ENCODE measurements at places on chromosomes 4 and X.

GRCh38 chrX:3521396-3521795, 174.9 kb upstream of the MXRA5 start:
- DNase-seq: no peak

DNA sequence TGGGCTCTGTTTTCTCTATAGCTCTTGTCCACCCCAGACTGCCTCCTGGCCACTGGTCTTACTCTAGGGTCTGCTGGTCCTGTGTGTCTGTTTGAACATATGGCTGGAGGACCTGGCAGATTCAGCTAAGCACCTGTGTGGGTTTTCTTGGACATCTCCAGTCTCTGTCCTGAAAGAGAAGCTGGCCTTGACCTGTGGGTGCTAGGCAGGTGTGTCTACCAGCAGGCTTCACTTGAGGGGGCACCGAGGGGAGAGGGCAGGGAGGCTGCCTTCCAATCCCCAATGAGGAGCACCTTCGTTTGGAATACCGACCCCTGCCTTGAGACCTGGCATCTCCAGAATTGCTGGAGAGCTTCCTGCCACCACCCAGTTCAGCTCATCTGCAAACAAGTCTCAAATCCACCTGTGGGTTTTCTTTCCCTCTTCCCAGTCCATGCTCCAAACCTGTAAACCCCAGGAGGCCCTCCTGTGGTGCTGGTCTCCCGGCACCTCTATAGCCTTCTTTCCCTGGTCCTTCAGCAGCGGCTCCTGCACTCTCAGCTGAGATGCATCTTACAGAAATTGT, 45.2 kb downstream of the HTRA3 start:
- no peak for DNase-seq

DNA sequence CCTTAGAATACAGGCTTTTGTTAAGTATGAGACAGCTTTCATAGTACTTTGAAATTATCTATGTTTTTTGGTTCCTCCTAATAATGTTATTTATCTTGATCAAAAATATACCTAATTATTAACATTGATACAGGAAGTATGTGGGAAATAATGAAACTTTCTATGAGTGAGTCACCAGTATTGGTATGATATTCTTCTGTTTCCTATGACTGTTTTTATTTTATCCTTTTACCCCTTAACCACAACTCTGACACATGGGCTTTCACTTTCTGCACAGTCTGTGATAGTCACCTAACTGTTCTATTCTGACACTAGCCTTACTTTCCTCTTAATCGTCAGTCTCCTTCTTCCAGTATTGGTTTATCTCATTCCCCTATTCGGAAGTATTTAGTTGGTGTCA, 4.7 kb downstream of the THAP9 start:
- no peak for DNase-seq

GRCh38 chr4:133600008-133600407, 450.9 kb downstream of the PCDH10 start:
- DNase-seq: no peak

DNA sequence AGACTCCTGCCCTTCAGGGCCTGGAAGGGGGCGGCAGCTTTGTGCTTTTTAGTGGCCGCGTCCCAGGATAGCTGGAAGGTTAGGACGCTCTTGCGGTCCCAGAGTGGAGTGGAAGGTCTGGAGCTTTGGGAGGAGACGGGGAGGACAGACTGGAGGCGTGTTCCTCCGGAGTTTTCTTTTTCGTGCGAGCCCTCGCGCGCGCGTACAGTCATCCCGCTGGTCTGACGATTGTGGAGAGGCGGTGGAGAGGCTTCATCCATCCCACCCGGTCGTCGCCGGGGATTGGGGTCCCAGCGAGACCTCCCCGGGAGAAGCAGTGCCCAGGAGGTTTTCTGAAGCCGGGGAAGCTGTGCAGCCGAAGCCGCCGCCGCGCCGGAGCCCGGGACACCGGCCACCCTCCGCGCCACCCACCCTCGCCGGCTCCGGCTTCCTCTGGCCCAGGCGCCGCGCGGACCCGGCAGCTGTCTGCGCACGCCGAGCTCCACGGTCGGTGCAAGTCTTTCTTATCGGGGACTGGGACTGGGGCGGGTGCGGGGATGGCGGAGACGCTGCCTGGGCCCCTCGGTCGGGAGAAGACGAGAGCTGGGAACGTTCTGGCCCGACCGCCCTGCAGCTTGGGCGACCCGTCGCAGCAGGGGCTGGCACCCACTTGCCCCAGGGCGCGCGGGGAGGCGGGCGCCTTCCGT, at the start of gene EDNRA:
EDNRA (plus strand) TSS at position 207 of the 686 bp plus-strand sequence. CDS start 4,585 bp downstream, outside the sequence.
- DNase-seq: no peak

DNA sequence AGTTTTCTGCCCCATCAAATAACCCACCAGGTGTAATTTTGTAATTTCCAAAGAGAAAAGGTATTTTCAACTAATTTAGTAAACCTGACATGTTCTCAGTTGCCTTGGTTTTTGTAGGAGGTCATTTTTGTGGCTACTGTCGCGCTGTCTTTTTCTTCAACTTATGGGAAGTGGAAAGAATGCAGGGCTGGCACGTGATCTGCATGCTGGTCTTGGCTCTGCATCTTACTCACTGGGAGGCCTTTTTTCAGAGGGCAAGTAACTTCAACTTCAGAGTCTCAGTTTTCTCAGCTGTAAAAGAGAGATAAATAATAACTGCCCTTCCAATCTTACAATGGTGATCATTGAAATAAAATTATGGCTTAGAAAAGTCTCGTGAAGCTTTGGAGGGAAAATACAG, 109.9 kb upstream of the SMIM10 start:
- DNase-seq: no peak

- no peak for DNase-seq
Observed at GRCh38 chr4:110634350-110635162, 11.7 kb upstream of the PITX2 start.

DNA sequence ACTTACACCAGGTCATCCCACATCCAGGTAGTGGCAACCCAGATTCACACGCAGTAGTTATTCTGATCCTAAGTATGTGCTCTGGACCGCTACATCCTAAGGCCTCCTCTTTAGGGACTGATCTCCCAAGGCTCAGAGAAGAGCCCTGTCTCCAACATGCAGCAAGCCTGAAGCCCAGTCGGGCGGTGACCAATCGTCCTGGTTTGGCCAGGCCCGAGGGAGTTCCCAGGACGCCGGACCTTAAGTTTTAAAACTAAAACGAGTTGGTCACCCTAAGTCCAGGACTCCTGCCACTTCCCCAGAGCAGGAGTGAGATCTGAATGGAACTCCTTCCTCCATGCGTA, 385 bp downstream of the LYAR start:
- DNase-seq: no peak

GRCh38 chrX:50952406-50952805, 41.9 kb downstream of the BMP15 start:
- no peak for DNase-seq

DNA sequence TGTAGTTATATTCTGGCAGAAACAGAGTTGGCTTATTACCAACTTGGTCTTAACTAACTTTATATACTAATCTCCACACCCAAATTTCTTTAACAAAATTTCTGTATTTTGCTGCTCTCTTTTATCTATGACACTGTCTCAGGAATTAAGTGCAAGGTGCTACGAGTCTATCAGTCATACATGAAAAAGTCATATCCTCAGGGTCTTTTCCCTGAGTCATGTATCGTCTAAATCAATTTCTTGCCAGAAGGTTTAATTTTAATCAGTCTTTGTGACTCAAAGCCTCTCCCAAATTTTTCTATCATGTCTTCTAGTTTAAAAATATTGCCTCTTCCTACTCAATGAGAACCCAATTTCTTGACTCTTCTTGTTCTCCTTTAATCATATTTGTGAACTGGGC, 1803.6 kb upstream of the PCDH7 start:
- no peak for DNase-seq

- DNase-seq: peak; percentile 1
Observed at GRCh38 chrX:103356858-103357257, 552 bp downstream of the TCEAL9 start.

GRCh38 chr4:4762909-4763821, 96.3 kb upstream of the MSX1 start:
- peak; percentile 4 for DNase-seq

DNA sequence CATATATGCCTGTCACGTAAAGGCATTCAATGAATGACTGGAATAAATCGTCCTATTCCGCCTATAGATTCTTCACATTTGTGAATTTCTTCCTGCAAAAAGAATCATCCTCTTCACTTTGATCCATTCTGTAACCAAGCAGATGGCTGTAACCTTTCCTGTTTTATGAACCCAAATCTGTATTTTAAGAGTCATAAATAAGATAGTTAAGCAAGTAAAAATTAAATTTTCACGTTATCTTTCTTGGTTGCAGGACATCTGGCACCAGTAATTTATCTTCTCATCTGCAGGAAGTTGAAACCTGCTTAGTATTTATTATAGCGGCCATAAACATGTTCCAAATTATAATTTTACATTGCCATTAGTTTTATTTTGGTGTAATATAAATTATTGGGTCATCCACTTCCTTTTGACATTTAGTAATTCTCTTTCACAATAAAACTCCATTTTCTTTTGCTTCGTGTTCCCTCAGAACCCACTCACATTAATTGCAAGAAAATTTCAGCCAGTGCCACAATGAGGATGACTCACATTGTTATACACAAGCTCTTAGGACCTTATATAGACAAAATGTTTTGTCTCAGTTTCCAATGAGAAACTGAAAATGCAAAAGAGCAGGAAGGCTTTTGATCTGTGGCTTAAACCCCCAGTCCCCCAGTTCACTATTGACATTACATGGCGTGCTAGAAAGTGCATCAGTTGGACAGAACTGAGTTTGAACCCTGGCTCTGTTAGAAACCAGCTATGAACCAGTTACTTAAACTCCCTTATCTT, 51.1 kb downstream of the TMEM156 start:
- no peak for DNase-seq

- DNase-seq: no peak
Observed at GRCh38 chr4:41814565-41814964, 66.0 kb upstream of the PHOX2B start.

Data from stimulated activated CD4-positive, alpha-beta T cell treated with anti-CD3 and anti-CD28 coated beads, Interleukin-12 subunit alpha, Interleukin-12 subunit beta, amount 100 ng/mL, for 4 hours (primary cell).